Subcutaneous adipose tissue (tissue), 4 donors: ENCODE measurements at places on chromosomes 13 and 19. TPM values are rescaled to one million over a fixed set of nuclear protein-coding genes. Genes with fewer than 3 reads are reported as not detected.

PTGIR gene
- 2.9 TPM for total RNA-seq

SH3GL1 gene
- total RNA-seq, result 43.8 TPM

PNMA8C gene
- not detected for total RNA-seq

SERP2 gene
- total RNA-seq, result 3.1 TPM

TMEM161A gene
- total RNA-seq, result 10.4 TPM

FBXO17 gene
- total RNA-seq, result 12.6 TPM

PDE4C gene
- total RNA-seq, result not detected

NLRP11 gene
- total RNA-seq, result not detected

ZNF230 gene
- 1.9 TPM for total RNA-seq

COL5A3 gene
- total RNA-seq, result 18.8 TPM

ZNF583 gene
- total RNA-seq, result 4.9 TPM

NOTCH3 gene
- total RNA-seq, result 27.7 TPM

ZNF491 gene
- 2.2 TPM for total RNA-seq
